ENCODE measurements at places on chromosomes 7 and 10.

GRCh38 chr7:146414937-146415336 lies 298.3 kb downstream of the CNTNAP2 start:
- DNase-seq: no peak

GRCh38 chr7:44408596-44408995 lies 81.9 kb downstream of the NUDCD3 start:
- DNase-seq: peak; percentile 27

GRCh38 chr10:114009281-114009996 lies 34.2 kb upstream of the ADRB1 start:
- no peak for DNase-seq

DNA sequence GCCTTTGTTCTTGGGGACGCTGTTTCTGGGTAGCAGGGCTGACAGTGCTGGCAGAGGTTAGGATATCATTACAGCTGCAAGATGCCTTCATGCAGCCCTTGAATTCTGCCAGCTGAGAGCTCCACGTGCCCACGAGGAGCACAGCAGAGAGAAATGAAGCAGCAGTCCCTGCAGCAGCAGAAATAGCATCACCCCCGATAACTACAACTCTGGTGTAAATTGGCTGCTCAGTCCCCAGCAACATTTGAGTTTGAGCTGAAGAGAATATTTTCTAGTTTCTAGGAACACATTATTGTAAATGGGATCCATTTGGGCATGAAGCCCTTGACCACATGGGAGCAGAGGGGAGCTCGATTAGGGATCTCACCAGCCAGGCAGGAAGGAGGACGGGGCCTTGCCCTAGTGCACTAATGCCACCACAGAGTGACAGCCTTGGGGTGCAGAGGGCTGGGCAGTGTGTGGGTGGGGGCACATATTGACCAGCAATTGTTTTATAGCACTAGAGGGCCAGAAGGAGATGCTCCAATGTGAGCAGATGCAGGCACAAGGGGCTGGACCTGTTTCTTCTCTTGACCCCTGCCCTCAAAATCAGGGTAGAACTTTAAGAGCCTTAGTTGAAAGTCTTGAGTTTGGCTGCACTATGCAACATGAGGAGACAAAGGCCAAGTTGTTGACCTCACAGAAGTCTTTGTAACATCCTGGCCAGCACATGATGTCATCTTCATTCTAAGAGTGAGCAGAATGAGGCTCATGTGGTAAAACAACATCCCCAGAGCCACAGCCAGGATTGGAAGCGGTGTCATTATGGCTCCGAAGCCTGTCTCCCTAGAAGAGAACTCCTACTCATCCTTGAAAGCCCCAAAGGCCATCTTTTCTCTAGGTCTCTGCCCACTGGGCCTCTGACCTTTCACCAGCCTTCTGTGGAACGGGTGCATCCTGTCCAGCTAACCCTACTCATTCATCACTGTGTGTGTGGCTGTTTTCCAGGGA lies 52.6 kb downstream of the ADCY1 start:
- no peak for DNase-seq

- no peak for DNase-seq
These were observed 82.7 kb upstream of the SAMD8 start for GRCh38 chr10:75028748-75029147.

DNA sequence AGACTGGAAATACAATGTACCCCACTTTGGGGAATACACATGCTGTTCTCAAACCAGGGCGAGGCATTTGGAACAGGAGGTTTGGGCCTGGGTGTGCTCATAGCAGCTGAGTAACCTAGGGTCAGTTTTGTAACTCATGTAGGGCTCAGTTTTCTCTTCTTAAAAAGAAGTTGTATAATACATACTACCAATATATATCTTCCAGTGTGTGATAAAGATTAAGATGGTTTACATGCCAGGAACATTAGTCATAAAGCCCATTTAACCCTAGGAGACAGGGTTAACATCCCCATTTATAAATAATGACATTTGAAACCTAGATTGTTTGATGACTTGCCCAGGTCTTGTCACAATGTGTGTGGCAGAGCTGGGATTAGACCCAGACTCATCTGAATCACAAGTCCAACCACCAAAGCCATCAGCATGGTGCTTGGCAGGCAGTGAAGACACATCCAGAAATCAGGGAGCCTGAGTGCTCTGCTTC lies 6.0 kb downstream of the AKR1B10 start:
- no peak for DNase-seq

DNA sequence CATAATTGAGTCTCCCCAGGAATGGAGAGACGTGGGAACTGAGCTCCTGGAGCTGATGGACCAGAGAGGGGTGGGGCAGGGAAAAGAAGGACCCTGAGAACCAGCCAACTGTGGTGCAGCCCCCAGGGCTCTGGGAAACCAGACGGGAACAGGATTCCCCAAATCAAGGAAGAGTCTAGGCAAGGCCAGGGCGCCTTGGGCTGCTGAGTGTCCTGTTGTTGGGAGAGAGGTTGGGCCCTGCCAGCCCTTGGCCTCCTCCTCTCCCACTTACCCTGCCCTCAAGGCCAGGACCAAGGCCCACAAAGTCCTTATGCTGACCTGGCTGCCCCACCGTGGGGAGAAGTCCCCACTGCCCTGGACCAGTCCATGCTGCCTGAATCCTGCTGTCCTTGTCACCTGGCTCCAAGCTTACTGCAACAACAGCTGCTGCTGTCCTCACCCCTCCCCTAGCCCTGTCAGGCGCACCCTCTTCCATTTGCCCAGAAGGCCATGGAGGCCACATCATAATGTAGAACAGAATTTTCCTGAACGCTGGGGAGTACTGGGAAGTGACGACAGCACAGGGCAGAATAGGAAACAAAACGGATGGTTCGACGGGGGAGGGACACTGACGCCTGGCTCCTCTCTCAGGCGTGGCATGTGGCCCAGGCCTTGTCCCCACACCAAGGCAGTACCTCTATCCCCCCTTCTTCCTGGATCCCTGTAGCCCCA lies 132.9 kb upstream of the ZMIZ1 start:
- no peak for DNase-seq

DNA sequence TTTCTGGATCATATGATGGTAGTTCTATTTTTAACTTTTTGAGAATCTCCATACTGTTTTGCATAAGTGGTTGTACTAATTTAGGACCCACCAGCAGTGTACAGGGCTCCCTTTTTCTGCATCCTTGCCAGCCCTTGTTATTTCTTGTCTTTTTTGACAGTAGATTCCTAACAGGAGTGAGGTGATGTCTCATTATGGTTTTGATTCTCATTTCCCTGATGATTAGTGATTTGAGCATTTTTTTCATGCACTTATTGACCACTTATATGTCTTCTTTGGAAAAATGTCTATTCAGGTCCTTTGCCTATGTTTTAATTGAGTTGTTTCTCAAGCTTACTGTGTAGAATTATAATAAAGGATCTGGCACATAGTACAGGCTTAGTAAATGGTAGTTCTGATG lies 238.8 kb upstream of the BMPER start:
- no peak for DNase-seq

GRCh38 chr7:130875901-130876300 lies 141.9 kb upstream of the KLF14 start:
- DNase-seq: no peak

GRCh38 chr7:98051118-98051744 lies 55.4 kb upstream of the LMTK2 start:
- DNase-seq: no peak

GRCh38 chr7:47268851-47269836 lies 312.8 kb downstream of the TNS3 start:
- peak; percentile 43 for DNase-seq

- no peak for DNase-seq
These were observed 118.7 kb downstream of the ICA1 start for GRCh38 chr7:8143151-8143874.

DNA sequence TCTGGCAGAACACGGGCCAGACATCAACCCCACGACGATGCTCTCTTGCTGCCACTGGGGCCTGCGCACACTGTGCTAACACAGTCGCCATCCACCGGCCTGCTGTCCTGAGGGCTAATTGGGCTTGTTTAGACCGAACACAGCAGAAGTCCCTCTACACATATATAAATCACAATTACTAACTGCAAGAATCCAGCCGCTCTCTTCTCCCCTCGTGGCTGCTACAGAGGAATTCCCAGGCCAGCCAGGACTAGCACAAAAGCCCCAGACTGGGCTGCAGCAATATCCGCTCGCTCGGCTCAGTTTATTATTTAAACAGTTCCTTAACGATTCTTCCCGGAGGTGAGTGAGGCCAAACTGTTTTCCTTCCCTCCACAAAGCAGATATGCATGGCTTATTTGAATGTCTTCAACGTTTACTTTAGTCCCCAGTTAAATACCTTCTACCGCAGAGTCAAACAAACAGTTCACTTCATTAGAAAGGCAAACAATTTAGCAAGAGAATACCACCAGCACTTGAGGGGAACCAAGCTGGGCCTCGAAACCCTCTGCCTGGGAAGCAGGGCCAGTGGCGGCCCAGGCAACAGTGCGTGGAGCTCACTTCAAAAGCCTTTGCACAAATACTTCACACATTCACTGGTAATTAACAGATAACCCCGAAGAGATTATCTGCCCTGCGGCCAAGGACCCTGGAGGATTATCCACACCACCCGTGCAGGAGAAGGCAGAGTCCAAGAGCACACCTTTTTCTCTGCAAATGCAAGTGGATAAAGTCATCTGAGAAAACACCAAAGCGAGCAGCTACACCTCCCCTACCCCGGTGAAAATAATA lies 145.3 kb downstream of the GLI3 start:
- DNase-seq: no peak

DNA sequence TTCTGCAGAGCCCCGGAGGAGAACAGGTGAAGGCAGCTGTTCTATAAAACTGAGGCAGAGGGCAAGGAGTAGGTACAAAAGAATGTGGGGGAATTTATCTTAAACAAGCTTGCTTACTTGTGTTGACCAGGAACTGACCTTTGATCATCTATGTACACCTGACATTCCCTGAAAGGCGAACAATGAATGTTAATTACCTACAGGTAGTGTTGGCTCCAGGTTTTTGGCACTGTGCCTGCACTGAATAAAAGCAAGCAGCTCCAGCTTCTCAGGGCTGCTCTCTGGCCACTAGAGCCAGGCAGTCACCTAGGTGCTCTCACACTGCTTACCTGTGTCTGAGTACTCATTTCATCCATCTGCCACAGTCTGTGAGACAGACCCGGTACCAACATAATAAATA lies 87.0 kb downstream of the RAPGEF5 start:
- no peak for DNase-seq

- no peak for DNase-seq
These were observed 185.5 kb upstream of the SH2B2 start for GRCh38 chr7:102101111-102101551.

DNA sequence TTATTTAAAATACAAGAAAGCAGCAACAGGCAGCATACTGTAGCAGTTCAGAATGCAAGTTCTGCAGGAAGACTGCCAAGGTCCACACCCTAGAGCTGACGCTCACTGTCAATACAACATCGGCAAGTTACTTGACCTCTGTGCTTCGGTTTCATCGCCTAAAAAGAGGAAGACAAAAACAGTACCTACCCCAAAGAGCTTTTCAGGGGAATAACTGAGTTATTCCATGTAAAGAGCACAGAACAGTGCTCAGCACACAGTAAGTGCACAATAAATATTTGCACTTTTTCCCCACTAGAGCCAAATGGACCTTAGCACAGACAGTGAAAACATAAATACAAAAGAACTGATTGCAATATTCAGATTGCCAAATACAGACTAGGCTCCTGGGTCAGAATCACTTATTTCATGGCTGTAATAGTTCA lies 88.6 kb downstream of the USP6NL start:
- no peak for DNase-seq

- DNase-seq: no peak
These were observed 21.9 kb downstream of the ANXA11 start for GRCh38 chr10:80183436-80183835.

GRCh38 chr10:58003945-58004344 lies 263.7 kb downstream of the IPMK start:
- DNase-seq: no peak

GRCh38 chr7:16359216-16359615 lies 62.1 kb downstream of the CRPPA start:
- DNase-seq: no peak

DNA sequence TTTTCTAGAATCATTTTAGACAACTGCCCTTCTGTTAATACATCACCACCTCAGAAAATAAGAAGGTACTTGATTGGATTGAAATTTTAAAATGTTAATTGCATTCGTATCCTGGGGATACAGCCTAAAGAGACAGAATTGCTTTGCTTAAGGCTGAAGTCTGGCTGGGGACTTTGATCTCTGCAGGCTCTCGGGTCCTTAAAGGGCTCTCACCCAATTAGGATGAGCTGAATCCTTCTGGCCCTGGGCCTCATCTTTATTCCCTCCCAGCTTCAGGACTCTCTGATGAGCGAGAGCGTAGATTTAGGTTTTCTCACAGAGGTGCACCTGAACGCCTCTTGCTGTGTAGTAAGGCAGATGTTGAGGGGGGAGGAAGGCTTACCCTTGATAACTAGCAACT lies 475.3 kb upstream of the C7orf33 start:
- DNase-seq: no peak

DNA sequence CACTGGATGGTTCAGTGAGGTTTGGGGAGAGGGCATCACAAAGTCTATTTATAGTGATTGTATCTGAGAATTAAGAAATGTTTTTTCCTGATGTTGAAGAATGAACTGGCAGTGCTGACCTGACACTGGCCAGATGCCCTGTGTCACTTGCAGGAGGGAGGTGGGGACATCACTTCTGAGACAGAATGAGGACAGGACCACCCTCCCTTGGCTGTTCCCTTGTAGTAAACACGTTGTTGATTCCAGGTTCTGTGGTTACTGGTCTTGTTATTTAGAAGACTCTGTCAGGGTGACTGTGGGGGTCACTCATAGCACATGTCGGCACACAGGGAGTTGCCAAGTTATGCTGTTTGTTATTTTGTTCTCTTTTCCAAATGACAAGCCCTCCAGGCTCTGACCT lies 126.4 kb downstream of the ADCY1 start:
- peak; percentile 15 for DNase-seq

- no peak for DNase-seq
These were observed 231.6 kb upstream of the FOXK1 start for GRCh38 chr7:4450483-4450882.

- peak; percentile 64 for DNase-seq
These were observed 1.3 kb upstream of the GFRA1 start for GRCh38 chr10:116274064-116274904.

DNA sequence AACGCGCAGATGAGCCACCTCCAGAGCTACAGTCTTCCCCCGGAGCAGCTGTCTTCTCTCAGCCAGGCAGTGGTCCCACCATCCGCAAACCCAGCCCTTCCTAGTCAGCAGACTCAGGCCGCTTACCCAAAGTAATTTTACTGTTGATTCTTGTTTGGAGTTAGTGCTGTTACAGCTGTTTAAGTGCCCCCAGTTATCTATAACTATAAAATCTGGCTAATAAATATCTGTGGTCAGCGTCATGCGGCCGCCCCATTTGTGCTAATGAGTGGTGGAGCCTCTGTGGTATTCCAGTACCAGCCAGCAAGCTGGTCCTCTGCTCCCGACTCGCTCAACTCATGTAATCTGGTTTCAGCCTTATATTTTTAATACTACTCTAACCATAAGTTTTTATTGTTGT lies 43.2 kb upstream of the TMEM236 start:
- DNase-seq: no peak

- DNase-seq: no peak
These were observed 373.6 kb upstream of the GHITM start for GRCh38 chr10:83765731-83766130.

- no peak for DNase-seq
These were observed 117.7 kb upstream of the FGFR2 start for GRCh38 chr10:121715969-121716368.

Data from sciatic nerve (tissue), 2 donors.